T-cell (primary cell): ENCODE measurements at places on chromosomes 12 and 14. TPM values are rescaled to one million over a fixed set of nuclear protein-coding genes. Genes with fewer than 3 reads are reported as not detected.

Gene AICDA
- not detected for total RNA-seq

Gene PTPRO
- total RNA-seq, result 11.5 TPM

GRCh38 chr14:34099635-34100034 is 148.8 kb upstream of the EGLN3 start:
- no peak for DNase-seq

DNA sequence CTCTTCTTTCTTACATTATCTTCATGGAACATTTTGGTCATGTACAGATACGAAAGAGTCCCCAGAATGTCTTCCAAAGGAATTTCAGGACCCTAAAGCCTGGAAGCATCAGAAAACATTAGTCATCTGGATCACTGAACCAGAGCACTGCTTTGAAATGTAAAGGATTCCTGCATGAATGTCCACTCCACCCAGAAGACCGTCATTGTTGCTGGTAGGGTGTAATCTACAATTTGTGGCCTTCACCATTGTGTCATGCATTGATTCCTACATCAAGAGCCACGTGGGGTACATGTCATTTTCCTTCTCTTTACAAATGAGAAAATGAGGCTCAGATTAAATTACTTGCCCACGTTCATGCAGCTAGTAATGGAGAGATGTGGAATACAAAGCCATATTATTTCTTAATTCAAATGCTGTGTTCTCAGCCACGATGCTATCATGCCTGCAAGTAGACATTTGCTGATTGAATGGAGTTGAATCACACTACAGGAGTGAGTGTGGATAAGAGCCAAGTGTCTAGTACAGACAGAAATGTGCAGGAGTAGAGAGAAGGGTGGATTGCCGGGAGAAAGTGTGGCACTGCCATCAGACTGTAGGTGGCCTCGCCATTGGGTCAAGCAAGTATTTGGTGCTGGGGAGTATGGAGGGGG is 231.2 kb downstream of the C12orf75 start:
- no peak for DNase-seq

GRCh38 chr14:92938235-92938875 is 15.4 kb downstream of the CHGA start:
- DNase-seq, result no peak

- DNase-seq, result no peak
These were observed 44.7 kb upstream of the AMIGO2 start for GRCh38 chr12:47124451-47124850.

DNA sequence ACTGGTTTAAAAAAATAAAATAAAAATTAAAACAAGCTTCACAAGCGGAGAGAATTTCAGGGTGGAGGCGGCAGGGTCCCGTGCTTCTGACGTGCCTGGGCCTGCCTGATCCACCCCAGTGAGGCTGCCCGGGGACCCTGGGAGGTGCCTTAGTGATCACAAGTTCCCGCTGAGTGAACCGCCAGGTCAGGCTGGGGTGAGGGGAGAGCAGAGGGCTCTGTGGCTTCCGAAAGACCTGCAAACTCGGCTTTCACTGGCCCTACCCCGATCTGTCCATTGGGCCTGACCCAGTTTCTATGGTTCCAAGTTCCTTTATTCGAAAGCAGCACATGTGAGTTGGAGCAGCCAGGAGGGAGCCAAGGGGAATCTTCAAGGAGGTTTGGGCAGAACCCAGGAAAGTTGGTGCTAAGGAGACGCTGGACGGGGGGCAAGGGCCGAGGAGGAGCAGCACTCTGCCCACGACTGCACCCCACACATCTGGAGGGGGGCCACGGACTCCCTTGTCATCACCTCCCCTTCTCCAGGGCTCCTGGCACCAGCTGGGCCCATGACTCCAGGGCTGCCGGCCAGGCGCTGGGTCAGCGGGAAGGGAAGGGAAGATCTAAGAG is 12.9 kb downstream of the MMP14 start:
- DNase-seq, result no peak

GRCh38 chr12:68263366-68263765 is 10.0 kb upstream of the IL22 start:
- DNase-seq, result no peak

DNA sequence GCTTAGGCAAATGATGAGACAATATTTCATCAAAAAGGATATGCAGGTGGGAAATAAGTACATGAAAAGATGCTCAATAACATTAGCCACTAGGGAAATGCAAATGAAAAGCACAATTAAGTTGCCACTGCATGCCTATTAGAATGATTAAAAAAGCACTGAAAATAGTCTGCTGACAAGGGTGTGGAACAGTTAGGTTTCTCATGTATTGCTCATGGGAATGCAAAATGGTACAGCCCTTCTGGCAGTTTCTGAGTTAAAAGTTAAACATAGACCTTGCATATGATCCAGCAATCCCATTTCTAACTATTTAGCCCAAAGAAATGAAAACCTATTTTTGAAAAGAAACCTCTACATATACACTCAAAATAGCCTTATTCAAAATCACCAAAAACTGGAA is 393.0 kb downstream of the BMP4 start:
- no peak for DNase-seq

GRCh38 chr12:6345319-6346091 is 3.6 kb upstream of the TNFRSF1A start:
- DNase-seq, result no peak
